ENCODE measurements at places on chromosomes 3 and 15.

- DNase-seq, result no peak
Observed at GRCh38 chr3:113151461-113152031, 59.8 kb upstream of the BOC start.

DNA sequence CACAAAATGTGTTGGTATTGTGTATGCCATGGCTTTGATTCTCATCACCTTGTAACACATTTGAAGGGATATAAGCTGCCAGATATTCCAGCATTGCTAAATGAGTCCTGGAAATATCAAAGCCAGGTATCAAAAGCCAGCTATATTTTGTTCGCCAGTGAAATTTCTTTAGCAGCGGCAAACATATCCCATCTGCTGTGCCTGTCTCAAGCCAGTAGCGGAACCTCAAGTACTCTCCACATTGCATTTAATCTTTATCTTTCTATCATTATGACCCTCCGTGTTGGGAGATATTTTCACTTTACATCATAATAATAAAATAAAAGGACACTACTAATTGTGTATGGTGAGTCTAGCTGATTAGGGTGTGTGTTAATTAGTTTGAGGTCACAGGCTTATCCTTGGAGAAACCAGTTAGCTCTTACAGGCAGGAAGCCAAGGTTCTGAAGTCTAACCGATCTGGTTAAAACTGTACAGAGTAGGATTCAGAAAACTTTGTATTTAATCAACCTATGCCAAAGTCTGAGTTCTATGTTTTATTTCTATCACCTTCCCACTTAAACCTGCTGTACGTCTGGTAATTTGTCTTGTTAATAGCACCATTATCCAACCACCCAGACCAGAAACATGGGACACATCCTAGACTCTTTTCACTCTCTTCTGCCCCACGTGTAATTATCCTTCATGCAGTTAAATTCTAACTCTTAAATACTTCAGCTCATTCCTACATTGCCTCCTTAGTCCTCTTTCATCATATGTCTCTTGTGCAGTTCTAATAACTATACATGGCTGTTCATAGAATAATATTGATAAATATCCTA, 14.5 kb downstream of the TIPARP start:
- DNase-seq, result no peak

DNA sequence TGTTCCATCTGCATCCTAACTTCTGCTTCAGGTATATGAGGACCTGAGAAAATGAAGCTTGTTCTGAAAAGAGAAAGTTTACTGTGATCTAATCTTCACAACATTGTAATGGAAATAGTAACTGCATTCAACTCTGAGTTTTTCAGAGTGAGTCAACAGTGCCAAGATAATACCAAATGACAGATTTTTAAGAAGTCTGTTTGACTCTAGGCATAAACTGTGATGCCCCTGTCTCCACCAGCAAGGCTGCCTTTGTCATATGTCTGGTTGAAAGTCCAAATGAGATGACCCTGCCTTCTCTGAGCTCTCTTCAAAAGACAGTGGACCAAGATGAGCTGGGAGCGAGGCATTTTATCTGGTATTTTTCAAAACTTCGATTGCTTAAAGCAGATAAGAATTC, 44.8 kb upstream of the B3GNT5 start:
- no peak for DNase-seq

DNA sequence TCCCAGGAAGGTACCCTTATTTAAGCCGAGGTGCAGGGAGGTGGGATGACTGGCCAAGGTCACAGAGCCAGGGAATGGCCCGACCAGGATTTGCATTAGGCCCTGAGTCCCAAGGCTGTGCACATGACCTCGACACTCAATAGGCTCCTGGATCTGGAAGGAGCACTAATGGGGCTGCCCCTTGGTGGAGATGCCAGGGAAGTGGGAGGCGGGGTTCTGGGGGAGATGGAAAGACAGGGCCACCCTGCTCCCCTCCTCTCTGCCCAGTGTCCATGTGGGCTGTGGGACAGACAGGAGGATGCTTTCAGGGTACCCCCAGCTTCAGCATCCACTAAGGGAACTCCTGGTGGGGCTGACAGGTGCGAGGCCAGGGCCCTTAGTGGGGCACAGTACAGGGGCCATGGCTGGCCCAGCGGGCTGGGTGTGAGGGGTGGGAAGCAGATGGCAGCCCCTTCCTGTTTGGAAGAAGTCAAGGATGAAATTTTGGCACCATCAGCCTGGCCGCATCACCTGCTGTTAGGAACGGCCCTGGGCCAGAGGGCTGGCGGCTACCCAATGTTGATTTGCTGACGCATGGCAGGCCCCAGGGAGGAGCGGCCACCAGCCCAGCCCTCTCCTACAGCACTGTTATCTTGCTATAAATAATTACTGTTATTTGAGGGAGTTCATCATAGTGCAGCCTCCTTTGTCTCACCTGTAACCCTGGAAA, 37.3 kb downstream of the ATP2B2 start:
- no peak for DNase-seq

GRCh38 chr15:84859651-84860050, 24.8 kb upstream of the SLC28A1 start:
- DNase-seq, result no peak

- no peak for DNase-seq
Observed at GRCh38 chr3:61438253-61439121, 122.9 kb upstream of the PTPRG start.

- DNase-seq, result no peak
Observed at GRCh38 chr3:52787246-52787645, 7.3 kb upstream of the ITIH3 start.

- DNase-seq, result no peak
Observed at GRCh38 chr3:192409838-192410683, 317.3 kb downstream of the FGF12 start.

GRCh38 chr15:95208988-95209387, 977.6 kb downstream of the MCTP2 start:
- DNase-seq, result peak; percentile 68

DNA sequence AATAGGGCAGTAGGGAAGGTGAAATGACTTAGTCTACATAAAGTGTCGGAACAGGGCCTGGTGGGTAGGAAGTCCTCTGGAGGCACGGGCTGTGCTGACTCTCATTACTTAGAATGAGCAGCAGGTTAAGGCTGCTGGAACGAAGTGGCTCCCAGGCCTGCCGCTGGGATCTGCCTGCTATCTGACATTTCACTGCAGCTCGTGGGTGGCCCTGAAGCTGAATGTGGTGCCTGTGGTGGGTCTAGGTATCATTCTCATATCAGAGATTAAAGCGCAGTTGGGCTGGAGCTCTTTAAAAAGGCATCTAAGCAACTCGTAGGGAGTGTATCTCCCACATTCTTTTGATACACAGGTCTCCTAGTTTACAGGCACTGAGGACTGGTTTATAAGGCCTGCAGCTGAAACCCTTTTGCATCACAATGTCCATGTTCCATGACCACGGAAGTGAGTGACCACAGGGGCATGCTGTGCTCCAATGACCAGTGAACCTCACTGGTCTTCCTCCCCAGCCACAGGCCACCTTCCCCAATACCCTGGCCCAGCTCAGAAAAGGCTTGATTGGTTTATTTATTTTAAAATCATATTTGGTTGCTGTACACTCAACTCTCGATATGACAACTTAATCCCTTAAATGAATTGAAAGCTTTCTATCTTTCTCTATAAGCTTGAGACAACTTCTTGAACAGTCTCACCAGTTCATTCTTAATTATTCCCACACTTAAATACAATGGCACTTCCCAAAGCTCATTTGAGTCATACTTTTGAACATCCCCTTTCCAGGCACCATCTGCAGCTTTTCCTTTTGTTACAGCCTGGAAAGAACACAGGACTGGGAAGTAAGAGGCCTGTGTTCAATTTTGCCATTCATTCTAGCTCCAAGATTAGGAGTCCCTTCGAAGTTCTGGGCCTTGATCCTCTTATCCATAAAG, 19.0 kb downstream of the ADAMTS9 start:
- no peak for DNase-seq

DNA sequence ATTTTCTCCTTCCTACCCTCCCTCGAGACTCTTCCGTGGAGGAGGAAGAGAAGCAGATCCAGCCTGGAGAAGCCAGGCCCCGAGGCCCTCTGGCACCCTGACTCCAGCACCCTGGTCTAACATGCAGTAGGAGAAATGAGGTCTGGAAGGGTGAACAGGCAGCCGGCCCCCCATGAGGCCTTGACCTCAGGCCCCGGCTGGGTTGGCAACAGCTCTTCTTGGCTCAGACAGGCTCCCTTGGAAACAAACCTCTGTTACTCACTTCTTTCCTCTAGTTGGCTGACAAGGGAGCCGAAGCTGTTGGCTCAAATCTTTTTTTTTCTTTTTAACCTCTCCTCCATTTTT, 73.4 kb downstream of the CPN2 start:
- no peak for DNase-seq

GRCh38 chr15:39814489-39814888, 31.8 kb upstream of the FSIP1 start:
- no peak for DNase-seq

DNA sequence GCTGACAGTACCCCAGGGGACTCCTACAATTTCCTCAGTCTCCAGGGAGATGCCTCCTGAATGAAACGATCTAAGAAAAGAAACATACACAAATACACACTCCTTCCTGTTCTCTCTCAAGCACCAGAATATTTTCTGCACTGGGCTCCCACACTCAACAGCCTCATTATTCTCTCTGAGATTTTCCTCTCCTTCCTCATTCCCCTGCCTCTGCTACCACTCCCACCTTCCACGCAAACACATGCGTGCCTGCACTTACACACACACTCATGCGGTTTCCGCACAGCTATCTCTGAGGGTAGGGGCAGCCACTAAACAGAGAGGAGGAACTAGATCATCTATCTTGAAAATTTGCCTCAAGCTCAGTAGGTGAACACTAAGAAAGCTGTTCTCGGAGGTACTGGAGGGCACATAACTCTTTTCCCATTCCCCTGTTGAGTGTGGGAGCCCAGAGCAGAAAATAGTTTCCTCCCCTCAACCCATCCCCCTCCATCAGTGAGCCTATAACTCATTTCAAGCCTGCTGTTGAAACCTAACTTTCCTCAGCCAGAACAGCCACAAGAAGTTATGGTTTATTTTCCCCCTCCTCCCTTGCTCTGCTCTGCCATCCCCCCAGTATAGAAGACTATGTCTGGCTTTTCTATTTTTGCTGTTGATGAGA, 30.5 kb upstream of the TIPARP start:
- peak; percentile 71 for DNase-seq

DNA sequence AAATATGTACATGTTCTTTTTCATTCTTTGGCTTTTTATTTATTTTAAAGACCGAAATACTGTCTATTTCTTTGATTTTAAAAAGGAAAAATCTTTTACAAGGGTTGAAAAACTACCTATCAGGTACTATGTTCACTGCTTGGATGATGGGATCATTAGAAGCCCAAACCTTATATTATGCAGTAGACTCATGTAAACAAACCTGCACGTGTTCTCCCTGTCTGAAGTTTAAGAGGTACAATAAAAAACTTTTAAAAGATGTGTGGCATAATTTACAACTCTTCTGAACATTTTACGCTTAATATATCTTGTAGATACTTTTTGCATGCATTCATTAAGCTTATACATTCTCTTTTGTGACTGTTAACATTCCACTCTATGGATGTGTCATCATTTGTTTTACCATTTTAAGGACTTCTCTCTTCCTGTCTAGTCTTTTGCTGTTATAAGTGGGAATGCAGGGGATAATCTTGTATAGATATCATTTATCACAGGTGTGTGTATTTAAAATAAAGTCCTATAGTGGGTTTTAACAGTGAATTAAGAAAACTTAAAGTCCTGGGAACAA, 6.2 kb downstream of the MGA start:
- DNase-seq, result no peak

GRCh38 chr3:146382386-146382785, 87.0 kb downstream of the PLSCR2 start:
- no peak for DNase-seq

DNA sequence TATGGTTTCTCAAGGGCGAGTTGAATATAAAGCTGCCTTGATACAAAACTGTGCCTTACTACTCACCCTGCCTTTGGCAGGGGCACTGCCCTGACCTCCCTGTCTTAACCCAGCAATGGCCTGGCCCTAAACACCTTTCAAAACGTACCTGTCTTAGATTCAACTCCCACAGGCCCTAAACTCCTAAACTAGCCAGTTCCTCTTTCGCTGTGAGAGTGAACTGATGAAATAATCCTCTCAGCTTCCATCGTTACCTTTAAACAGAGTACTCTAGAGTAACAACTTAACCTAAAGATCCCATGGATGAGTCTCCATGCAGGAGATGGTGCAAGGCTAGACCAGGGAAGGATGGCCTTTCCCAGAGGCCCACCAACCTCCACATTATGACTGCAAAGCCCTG, 133.0 kb upstream of the THBS1 start:
- no peak for DNase-seq

- DNase-seq, result peak; percentile 96
Observed at GRCh38 chr3:16253601-16254000, 11.1 kb downstream of the DPH3 start.

DNA sequence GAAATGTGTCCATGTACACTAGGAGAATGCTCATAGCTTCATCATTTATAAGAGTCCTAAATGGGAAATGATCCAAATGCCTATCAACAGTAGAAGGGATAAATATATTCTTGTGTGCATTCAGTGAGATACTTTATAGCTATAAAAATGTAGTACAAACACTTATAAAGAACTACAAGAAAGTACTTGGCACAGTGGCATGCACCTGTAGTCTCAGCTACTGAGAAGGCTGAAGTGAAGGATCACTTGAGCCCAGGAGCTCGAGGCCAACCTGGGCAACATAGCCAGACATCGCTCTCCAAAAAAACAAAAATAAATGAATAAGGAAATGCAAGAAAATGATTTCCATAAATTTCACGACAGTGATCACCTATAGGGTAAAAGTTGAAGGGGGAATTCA, 3.6 kb upstream of the FBXL2 start:
- DNase-seq, result no peak

DNA sequence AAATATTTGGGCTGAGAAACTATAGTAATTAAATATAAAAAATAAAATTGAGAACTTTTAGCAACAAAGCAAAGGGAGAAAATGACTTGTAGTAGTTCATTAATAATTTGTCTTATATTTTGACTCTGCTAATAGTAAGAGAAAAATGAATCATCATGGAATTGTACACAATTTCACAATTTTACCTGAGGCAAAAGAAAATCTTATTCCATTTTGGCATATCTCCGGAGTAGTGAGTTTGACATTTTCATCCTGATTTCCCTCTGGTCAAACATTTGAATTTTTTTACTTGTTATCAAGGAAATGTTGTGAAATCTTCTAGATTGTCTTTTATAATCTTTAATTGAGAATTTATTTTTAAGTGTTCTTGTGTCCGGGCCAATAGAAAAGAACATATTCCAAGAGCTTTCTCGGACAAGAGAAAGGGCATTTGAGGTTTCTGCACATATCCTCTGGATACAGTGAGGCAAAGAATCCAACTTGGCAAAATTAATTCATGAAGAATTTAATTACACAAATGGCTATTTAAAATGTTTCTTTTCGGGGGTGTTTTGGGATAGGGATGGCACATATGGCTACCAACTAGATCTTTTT, 89.3 kb upstream of the IGSF10 start:
- DNase-seq, result no peak

GRCh38 chr15:29849218-29849617, 26.9 kb upstream of the TJP1 start:
- DNase-seq, result no peak

GRCh38 chr3:150249779-150250470, 158.2 kb upstream of the TSC22D2 start:
- DNase-seq, result no peak

- no peak for DNase-seq
Observed at GRCh38 chr15:92112180-92112579, 258.7 kb downstream of the SLCO3A1 start.

GRCh38 chr3:69092030-69092516, 7.3 kb downstream of the ARL6IP5 start:
- DNase-seq, result peak; percentile 21

GRCh38 chr3:11541321-11542303, 102.1 kb downstream of the VGLL4 start:
- no peak for DNase-seq
